ENCODE measurements at places on chromosomes 6 and 20. TPM values are rescaled to one million over a fixed set of nuclear protein-coding genes. Genes with fewer than 3 reads are reported as not detected.

The GSTA3 gene
- total RNA-seq = not detected

The NKAPL gene
- not detected for total RNA-seq

The UBD gene
- total RNA-seq = 0.49 TPM

The WFDC10B gene
- not detected for total RNA-seq

The EPPIN gene
- not detected for total RNA-seq

The VAPB gene
- total RNA-seq = 54.7 TPM

The PDE10A gene
- total RNA-seq = 32.9 TPM

The FLOT1 gene
- 74.8 TPM for total RNA-seq

The COL21A1 gene
- 0.72 TPM for total RNA-seq

The CFAP61 gene
- 0.92 TPM for total RNA-seq

The ZNF322 gene
- 5.2 TPM for total RNA-seq

The HSPA1L gene
- 1.2 TPM for total RNA-seq

The ZNF311 gene
- total RNA-seq = 0.14 TPM

The TFAP2D gene
- not detected for total RNA-seq

The SPATS1 gene
- not detected for total RNA-seq

The EYA4 gene
- 10.3 TPM for total RNA-seq
